ENCODE measurements at places on chromosomes 7 and 10.

- peak; percentile 43 for DNase-seq
These were observed 6.7 kb downstream of the BHLHA15 start for GRCh38 chr7:98217623-98218582.

- DNase-seq, result no peak
These were observed 3.1 kb upstream of the GOT1 start for GRCh38 chr10:99433378-99434020.

- DNase-seq, result no peak
These were observed 19.9 kb upstream of the C10orf105 start for GRCh38 chr10:71739358-71739900.

- no peak for DNase-seq
These were observed 115.8 kb upstream of the FAM204A start for GRCh38 chr10:118457824-118458428.

DNA sequence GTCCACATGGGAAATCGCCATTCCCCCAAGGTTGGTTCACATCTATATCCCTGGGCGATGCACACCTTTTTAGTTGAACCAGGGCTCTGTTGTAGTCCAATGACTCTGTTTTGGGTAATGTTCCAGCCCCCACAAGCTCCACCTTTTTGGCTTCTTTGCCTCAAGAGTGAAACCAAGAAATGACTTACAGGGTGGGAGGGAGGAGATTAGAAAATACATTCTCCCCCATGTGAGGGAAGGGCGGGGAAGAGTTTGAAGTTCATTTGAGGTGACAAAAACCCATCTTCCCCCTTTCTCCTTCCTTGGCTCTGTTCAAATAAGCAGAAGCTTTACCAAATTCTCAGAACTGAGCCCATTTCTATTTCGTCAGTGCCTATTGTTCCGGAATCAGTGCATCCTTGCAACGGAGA, 82.8 kb downstream of the GATA3 start:
- no peak for DNase-seq

DNA sequence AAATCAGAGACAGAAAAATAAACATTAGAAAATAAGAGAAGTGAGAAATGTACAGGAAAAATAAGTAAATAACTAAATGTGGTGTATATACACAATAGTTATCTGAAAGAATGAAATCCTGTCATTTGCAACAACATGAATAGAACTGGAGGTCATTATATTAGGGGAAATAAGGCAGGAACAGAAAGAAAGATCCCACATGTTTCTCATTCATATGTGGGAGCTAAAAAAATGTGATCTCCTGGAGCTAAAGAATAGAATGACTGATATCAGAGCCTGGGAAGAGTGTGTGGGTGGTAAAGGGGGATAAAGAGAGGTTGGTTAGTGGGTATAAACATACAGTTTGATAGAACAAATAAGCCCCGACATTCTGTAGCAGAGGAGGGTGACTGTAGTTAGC, 27.3 kb downstream of the PLXDC2 start:
- DNase-seq, result no peak

- no peak for DNase-seq
These were observed 269.8 kb downstream of the ADARB2 start for GRCh38 chr10:1467334-1468076.

GRCh38 chr10:131314148-131314547, 2.6 kb upstream of the TCERG1L start:
- DNase-seq, result no peak

DNA sequence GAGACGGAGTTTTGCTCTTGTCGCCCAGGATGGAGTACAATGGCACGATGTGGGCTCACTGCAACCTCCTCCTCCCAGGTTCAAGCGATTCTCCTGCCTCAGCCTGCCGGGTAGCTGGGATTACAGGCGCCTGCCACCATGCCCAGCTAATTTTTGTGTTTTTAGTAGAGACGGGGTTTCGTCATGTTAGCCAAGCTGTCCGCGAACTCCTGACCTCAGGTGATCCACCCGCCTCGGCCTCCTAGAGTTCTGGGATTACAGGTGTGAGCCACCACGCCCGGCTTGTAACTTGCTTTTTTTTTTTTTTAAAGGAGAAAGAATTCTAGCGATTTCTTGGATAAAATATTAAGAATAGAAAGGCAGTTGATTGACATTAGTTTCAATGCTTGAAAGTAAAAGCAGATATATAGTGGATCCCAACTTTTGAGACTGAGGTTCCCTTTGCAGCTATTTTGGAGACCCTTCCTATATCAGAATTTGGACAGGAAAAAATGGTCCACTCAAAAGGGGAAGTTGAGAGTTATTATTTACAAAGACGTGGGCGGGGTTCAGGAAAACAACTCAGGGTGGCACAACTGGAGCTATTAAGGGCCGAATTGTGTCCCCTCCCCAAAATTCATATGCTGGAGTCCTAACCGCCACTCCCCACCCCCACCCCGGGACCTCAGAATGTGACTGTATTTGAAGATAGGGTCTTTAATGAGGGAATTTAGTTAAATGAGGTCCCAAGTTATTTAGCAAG, 1.3 kb upstream of the ERCC6 start:
- no peak for DNase-seq

DNA sequence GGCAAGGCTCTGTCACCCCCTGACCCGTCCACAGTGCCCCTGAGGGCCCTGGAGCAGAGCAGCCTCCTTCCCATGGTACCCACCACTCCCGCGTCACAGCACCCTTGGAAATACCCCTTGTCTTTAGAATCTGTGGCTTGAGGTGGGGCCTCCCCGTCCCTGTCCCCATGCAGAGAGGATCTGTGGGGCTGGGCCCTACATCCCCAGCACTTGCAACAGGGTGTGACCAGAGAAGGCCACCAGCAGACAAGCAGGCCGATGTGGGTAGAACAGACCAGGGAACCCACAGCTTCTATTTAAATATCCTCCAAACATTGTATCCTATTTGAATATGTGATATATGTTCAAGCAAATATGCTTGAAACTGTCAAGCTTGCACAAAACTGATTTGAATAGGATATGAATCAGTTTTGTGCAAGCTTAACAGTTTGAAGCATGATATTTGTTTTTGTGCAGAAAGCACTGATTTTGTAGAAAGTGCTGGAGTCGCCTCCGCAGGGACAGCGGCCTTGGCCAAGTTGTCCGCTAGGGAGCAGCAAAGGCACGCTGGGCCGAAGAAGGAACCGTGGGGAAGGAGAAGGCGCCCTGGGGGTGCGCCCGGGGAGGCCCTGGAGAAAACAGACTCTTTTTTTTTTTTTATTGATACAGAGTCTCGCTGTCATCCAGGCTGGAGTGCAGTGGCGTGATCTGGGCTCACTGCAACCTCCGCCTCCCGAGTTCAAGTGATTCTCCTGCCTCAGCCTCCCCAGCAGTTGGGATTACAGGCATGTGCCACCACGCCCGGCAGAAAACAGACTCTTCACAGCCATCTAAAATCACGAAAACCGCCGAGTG, 2.2 kb downstream of the CFAP46 start:
- peak; percentile 80 for DNase-seq

DNA sequence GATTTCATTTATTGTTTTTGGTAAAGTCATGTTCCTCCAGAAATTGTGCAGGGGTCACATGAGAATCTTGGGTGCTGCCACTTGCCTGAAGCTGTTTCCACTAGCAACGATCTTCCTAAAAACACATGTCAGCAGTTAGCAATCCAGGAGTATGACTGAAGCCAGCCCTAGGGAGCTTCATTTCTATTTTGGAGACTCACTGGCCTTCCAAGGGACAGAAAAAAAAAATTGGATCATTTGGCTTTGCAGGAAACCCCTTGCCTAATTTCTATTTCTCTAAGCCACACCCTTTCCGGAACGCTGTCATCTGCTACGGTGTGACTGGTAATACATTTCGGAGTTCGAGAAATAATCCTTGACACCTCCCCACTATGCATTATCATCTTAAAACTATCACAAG, 204.7 kb downstream of the TAX1BP1 start:
- no peak for DNase-seq

Data from iPS-NIHi11 (cell line).